ENCODE measurements at places on chromosomes 4 and X.

DNA sequence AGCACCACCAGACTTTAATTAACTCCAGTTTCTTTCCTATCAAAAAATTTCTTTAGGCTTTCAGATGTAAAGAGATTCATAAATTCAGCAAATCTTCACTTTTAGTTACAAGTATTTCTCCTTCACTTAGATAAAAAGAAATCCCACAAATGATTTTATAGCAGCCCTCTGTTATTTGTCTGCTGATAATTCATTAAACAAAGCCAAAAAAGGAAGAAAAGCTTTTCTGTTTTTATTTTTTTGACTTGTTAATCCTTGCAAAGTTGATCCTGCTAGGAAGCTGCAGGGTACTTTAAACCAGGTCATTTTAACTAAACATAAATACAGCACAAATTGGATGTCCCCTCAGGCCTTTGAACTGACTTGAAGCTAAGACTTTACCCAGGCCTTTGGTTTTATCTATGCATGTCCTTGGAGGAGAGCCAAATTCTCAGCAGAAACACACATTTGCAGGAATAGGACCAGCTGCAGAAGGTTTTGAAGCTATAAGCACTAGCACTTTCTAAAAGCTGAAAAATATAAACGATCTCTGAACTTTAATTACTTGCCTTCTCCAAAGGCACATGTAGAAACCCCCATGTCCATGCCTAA is 57.5 kb downstream of the PCDH18 start:
- DNase-seq: no peak

GRCh38 chrX:20028588-20028987 is 37.7 kb upstream of the BCLAF3 start:
- no peak for DNase-seq

- no peak for DNase-seq
Observed at GRCh38 chrX:43087830-43088229, 309.9 kb upstream of the PPP1R2C start.

DNA sequence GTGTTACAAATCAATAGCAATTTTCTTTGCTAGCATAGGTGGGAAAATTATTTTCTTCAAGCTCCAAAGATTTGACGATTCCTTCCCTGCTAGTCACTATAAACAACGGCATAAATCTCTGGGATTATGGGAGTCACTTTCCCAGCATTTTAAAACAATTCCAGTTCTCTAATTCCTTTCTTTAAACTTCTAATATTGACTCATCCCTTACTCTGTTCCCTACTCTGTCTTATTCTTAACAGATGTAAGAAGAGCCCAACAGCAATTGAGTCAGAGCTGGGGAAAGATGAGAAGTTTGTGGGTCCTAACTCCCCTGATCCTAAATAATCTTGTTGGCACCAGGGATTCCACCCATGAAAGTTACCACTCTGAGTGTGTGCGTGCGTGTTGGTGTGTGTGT is 47.4 kb upstream of the IL21 start:
- no peak for DNase-seq

DNA sequence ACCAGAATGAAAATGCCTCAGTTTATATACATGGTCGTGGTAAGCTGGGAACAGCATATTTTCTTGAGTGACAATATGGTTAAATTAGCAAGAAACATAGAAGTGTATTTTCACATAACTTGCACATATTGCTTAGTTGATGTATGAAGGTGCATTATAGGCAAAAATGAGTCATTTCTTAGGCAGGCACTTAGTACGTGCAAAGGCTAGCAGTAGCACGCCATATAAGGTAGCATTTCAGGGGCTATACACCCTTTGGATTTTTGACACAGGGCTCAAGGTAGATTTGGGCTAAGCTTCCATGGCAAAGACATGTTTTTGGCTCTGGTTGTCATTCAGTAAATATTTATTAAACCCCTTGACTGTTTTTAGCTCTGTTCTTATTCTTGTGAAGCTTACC is 33.1 kb downstream of the PCDH7 start:
- no peak for DNase-seq

DNA sequence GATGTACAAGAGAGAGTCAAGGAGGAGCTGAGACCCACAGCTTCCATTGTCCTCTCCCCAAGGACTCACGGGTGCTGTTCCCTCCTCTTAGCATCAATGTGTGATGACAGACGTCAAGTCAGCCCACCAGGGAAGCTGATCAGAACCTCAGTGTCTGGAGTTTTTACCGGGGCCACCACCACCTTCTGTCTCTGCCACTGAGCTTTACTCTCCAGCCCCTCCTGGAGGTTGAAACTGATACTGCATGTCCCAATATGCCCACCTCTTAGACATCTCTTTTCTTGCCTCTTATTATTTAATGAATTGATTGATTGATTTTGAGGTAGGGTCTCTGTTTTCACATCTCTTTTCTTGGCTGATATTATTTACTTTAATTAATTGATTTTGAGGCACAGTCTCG is 10.3 kb upstream of the AKAP17A start:
- DNase-seq: no peak

DNA sequence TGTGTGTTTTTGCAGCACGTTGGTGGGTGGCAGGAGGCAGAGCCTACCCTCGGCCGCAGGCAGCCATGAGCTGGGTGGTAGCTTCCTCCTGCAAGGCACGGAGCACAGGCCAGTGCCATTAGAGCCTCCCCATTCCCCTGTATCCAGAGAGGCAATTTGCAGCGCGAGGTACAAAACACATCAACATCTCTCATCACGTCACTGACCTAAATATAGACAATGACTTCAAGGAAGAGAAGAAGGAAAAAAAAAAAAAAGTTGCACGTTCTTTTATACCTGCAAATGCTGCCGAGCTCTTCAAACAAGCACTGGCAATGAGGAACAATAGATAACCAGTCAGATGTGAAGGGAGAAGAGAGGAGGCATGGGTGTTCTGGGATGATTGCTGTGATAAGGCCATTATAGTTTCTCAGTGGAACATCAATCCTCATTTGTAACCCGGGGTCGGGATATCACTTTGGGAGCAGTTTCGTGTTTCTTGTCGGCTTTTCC is 159.9 kb downstream of the MGST2 start:
- DNase-seq: no peak

GRCh38 chr4:147964266-147964880 is 232.5 kb downstream of the ARHGAP10 start:
- no peak for DNase-seq

DNA sequence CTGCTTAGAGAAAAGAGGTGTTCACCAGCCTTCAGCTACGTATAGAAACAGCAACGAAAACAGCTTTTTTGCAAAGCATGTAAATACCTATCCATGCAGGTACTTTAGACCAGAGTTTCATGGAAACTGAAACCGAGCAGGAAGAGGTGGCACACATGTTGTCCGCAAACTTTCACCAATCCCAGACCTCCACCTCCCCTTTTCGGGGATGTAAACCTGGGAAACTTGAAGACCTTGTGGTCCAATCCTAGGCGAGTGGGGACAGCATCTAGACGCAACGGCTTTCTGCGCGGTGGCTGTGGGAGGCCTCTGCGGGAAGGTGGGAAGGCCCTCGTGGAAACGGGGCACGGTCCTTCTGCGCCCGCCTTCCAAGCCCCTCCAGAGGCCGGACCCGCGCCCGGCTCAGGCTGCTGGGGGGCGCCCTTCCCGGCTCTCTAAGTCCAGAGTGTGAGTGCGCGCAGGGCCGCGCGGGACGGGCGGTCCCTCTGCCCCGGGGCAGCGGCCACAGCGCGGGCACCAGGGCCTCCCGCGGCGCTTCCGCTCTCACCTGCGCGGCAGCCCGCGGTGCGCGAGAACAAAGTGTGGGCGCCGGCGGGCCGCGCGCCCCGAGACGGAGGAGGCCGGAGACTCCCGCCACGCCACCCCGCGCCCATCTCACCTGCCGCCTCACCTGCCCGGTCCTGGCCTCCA is 830 bp upstream of the SHROOM2 start:
- DNase-seq: no peak

DNA sequence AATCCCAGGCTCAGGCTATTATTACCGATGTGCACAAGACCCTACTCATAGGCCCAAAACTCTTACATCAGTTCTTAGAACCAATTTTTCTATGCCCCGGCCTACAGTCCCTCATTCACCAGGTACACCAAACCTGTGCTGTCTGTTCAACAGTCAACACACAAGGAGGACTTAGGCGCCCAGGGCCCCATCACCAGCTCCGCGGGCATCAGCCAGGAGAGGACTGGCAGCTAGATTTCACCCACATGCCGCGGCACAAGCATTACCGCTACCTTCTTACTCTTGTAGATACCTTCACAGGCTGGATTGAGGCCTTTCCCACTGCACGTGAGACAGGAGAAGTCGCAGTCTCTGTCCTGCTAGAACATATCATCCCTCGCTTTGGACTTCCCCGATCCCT is 962.5 kb downstream of the RPA4 start:
- no peak for DNase-seq

All from LNCaP clone FGC (cell line).